Colonic mucosa (tissue), 4 donors: ENCODE measurements at places on chromosomes 1 and 21. TPM values are rescaled to one million over a fixed set of nuclear protein-coding genes. Genes with fewer than 3 reads are reported as not detected.

- no peak for DNase-seq
These were observed 38.6 kb downstream of the CLEC20A start for GRCh38 chr1:178458203-178458602.

GRCh38 chr1:147334292-147334691 is 91.8 kb downstream of the CHD1L start:
- DNase-seq, result no peak

- DNase-seq, result no peak
These were observed 163.7 kb downstream of the NTPCR start for GRCh38 chr1:233114159-233114558.

The MYBPH gene
- total RNA-seq, result not detected

- DNase-seq, result no peak
These were observed 502.0 kb downstream of the SMYD3 start for GRCh38 chr1:246005067-246005466.

DNA sequence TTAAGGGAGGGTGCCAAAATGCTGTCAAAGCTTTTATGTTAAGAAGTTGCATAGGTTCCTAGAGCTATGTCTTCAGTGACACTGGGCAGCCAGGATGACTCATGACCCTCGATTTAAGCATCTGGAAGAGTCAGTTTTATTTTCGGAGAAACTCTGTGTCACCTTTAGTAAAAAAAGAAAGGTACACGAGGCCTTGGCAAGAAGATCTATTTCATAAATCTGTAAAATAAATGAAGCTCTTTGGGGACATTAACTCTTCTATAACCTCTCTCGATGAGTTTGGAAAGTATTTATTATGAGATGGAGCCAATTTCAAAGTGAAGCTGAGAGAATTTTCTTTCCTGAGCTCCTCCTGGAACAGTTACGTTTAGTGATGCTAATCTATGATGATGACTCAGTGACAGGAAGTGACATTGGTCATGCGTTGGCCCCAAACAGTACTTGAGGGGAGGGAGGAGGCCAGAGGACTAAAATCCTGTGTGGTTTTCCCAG is 156.5 kb downstream of the HLX start:
- no peak for DNase-seq

The S100A3 gene
- total RNA-seq, result 0.61 TPM

DNA sequence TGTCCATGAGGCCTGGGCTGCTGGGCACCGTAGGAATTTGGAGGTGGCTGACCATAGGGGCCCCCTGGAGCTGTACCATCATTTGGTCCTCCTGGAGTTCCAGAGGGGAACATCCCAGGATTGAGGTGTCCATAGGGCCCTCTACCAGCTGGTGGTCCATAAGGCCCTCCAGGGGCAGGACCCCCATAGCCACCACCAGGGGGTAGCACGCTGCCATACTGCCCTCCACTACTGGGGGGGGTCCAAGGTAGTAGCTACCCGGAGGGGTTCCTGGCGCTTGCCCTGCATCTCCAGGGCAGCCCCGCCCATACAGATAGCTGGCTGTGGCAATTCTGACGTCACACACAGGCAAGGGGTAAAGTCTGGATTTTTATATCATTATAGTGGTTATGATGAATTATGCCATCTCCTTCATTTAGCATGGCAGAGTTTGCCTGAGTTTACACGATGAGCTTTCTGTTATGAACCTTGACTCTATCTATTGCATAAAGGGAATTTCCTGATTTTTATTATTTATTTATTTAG is 13.2 kb downstream of the MDM4 start:
- no peak for DNase-seq

The ERICH3 gene
- not detected for total RNA-seq

The ZBTB48 gene
- total RNA-seq, result 44.5 TPM

DNA sequence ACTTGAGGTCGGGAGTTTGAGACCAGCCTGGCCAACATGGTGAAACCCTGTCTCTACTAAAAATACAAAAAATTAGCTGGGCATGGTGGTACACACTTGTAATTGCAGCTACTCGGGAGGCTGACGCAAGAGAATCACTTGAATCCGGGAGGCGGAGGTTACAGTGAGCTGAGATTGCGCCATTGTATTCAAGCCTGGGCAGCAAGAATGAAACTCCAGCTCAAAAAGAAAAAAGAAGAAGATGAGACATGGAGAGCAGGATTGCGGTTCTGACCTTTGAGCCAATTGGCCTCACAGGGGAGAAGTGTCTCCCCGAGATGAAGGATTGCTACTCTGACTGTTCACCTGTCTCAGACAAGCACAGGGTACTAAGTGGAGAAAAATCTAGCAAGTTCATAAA is 6.6 kb downstream of the SCCPDH start:
- no peak for DNase-seq

DNA sequence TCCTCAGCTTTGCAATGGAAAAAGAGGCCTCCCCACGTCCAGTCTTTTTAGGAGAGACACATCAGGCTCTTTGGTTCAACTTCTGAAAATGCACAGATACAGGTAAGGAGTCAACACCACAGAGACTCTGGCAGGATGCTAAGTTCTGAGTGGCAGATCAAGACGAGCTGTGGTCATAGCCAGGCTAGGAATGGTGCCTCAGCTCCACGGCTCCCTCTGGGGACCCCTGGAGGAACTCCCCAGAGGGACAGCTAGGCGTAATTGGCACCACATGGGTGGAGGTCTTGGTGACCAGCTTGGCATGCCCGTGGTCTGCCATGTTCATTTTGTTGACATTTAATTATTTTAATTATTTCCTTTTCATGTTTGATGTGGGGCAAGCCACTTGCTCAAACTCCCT is 206.1 kb downstream of the KAZN start:
- no peak for DNase-seq

DNA sequence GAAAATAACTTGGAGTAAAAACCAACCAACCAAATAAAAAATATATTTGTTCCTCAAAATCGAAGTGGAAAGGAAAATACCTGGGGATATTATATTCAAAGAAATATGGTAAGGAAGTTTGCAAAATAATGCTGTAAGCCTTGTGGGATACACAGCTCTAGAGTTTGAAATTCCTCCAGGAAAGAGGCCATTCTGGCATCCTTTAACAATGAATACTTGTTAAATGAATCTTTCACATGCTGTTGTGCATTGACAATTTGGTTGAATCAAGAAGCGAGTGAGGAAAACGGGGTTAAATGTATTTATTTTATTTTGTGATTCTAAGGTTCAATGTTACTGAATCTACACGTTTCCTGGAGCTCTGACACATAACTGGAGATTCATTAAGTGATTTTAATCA is 30.5 kb upstream of the NTNG1 start:
- no peak for DNase-seq

DNA sequence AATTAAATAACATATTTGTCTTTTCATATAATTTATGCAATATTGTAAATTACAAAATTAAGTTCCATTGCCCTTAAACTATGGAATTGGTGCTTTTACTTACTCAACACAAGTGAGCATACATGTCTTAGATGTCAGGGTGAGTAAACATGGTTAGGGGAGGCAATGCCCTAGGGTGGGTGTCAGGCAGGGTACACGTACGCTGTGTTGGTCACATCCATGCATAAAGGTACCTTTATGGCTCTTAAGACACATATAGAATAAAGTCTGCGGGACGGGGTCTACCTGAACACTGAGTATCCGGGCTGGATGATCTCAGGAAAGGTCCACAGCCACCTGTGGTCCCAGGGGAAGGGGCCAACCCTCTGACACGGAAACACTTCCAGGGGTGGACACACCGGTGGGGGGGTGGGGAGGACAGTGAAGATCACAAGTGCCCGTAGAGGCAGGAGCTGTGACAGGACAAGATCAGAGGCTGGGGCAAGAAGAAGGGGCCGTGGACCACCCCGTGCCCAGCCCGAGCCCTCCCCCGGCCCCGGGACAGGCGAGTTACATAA is 720 bp downstream of the LIN9 start:
- DNase-seq, result peak; percentile 61

- DNase-seq, result no peak
These were observed 22.9 kb downstream of the EXO1 start for GRCh38 chr1:241870746-241871430.

GRCh38 chr21:34143685-34144182 is 70.4 kb downstream of the MRPS6 start:
- no peak for DNase-seq

DNA sequence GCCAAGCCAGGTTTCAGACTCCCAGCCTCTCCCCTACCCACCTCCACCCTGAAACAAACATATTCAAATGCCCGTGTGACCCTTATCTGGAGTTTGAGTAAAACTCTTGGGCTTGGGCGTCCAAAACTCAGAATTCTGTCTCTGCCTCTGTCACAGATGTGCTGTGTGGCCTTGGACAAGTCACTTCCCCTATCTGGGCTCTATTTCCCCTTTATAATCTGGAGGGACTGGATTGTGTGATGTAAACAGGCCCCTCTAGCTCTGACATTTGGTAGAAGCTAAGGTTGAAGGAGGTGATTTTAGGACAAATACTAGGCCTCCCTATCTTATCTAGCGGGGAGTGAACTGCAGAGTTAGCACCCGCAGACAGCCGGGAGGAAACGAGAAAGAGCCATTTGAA is 67.5 kb downstream of the IGSF21 start:
- DNase-seq, result no peak

- no peak for DNase-seq
These were observed 89.7 kb upstream of the ESRRG start for GRCh38 chr1:216812966-216813365.

The CFHR2 gene
- 0.27 TPM for total RNA-seq

DNA sequence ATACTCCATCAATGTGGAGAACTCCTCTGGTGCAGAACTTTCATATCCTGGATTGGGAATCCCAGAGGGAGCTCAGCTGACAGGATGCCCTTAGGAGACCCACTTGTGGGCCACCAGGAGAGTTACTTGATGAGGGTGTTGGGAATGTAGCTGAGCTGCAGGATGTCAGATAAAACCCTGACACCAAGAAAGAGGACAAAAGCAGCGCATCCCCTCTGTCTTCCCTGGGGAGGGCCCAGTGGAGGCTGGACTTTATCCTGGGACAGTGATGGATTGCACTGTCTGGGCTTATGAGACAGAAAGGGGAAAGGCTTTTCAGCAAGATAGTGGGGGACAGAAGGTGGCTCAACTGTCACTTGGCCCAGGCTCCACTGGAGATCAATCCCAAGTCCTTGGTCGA is 88.1 kb upstream of the BCAR3 start:
- DNase-seq, result no peak

The CRYBG2 gene
- 12.8 TPM for total RNA-seq

The CAMK1G gene
- not detected for total RNA-seq
